DMS53 (cell line): ENCODE measurements at places on chromosomes 3 and 15.

GRCh38 chr3:52345521-52346109 lies 29.5 kb downstream of the DNAH1 start:
- DNase-seq: no peak

- no peak for DNase-seq
Observed at GRCh38 chr3:39250116-39250747, 29.6 kb downstream of the CX3CR1 start.

DNA sequence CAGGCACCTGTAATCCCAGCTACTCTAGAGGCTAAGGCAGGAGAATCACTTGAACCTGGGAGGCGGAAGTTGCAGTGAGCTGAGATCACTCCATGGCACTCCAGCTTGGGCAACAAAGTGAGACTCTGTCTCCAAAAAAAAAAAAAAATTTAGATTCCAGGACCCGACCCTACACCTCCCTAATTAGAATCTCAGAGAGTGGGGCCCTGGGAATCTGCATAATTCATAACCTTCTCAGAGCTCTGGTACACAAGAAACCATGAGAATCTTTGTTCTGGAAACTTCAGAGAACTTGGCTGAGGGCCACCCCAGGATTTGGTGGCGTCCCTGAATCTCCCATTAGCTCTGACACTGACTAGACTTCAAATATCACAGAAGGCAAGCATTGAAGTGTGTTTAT lies 31.5 kb downstream of the B3GNT5 start:
- DNase-seq: no peak

DNA sequence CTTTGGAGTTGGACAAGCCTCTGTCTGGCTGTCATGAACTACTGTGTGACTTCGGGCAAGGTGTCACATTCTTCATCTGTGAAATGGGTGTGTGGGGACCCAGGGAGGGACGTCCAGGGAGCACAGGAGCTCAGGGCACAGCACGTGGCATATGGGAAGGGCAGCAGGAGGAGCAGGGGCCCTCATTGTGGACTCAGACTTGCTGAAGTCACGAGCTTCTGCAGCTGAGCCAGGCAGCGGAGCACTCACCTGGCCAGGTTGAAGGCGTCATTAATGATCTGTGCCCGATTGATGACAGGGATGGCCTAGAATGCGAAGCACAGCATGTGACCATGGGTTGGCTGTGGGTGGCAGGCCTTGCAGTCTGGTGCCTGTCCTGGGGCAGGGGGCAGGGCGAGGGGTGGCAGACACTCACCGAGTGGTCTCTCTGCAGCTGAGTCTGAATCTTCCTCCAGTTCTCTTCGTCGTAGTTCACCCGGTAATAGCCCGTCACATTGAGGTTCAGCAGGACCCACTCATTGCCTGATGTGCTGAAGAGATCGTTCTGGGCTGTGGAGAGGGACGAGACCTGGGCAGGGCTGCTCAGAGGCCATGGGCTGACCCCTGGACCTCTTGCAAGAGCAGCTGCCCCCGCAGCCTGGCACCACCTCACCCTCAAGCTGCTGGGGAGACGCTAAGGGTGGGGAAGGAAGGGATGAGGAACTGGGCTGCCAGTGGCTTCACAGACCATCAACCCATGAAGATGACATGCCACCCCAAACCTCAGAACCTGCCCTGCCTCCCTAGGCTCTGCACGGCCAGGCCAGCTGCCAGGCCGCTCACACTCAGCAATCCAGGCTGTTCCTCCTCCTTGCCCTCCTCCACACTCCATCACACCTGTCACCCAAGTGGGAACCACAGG lies 15.4 kb downstream of the ANPEP start:
- no peak for DNase-seq

DNA sequence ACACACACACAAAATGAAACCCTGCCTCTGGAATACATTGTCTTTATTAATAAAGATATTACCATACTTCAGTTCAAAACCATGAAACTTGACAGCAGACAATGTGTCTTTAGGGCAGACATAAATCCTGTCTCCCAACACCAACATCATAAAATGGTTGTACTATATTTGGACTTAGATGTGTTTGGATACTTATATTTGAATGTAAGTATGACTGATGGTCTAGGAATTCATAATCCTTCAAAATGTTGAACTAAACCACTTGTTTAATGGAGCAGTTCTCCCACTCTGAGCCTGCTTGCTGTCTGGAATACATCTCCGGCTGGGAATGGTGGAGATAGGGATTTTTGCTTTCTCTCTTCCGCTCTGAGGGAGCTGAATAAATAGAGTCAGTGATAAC lies 10.6 kb downstream of the FBN1 start:
- DNase-seq: no peak

- no peak for DNase-seq
Observed at GRCh38 chr3:14422016-14422963, 19.9 kb downstream of the SLC6A6 start.

GRCh38 chr3:53193466-53194209 lies 32.6 kb downstream of the PRKCD start:
- no peak for DNase-seq

DNA sequence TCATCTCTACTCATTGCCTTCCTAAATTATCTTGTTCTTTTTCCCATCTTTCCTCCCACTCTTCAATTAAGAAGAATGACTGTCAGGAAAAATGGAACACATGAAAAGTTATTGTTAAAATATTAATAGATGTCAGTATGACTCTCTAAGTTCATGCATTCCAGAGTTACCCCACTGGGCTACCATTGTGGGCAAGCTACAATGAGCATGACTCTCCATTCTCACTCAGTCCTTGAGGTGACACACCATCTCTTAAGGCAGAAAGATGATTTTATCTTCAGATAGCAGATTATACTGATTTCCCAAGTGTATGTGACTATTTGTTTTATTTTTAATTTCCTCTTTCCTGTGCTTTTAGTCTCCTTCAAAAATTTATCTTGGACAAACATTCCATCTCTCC lies 144.3 kb downstream of the ALCAM start:
- DNase-seq: no peak

DNA sequence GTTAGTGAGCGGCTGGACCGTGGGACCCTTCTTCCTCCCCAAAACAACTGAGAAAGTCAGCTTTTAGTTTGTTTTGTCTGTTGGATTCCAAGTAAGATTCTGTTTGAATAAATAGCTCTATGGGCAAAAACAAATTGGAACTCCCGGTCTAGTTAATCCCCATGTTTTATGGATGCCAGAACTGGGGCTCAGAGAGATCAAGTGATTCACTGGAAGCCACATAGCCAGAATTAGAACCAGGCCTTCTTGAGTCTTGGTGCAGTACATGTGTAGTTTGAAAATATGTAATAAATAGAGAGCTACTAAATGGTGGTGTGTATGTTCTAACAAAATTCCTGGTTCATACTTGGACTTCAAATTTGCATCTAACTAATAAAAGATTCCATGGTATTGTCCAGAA lies 29.3 kb upstream of the POLR2M start:
- no peak for DNase-seq

DNA sequence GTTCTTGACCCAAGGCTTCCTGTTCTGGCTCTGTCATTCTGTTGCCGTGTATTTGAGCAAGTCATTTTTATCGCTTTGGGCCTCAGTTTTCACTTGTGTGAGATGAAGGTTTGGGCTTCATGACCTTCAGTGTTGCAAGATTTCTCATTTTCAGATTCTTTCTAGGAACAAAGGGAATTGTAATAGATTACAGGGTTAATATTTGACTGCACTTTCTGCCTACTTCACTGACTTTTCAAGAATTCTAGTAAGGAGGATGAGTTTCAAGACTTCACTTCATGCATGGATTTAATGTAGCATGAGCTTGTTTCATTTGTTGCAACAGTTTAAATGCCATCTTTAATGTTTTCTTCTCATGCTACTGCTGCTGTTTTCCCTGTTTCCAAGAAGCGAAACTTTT lies 226.5 kb downstream of the NLGN1 start:
- no peak for DNase-seq

DNA sequence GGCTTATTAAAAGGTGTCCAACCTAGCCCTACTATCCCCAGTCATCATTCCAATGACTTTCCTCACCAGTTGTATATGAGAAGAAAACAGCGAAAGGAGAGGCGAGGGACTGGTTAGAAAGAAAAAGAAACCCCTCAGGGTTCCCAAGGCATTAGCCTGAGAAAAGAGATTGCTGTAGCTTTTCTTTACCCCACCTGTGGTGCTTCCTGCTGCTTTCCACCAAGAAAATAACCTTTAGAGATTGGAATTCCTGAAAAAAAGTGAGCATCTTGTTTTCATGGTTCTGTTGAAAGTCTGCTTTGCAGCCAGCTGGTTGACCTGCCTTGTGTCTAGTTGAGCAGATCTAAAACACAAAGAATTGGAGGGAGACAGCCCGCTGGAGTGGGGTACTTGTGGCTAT lies 196.4 kb downstream of the CADPS start:
- DNase-seq: no peak

DNA sequence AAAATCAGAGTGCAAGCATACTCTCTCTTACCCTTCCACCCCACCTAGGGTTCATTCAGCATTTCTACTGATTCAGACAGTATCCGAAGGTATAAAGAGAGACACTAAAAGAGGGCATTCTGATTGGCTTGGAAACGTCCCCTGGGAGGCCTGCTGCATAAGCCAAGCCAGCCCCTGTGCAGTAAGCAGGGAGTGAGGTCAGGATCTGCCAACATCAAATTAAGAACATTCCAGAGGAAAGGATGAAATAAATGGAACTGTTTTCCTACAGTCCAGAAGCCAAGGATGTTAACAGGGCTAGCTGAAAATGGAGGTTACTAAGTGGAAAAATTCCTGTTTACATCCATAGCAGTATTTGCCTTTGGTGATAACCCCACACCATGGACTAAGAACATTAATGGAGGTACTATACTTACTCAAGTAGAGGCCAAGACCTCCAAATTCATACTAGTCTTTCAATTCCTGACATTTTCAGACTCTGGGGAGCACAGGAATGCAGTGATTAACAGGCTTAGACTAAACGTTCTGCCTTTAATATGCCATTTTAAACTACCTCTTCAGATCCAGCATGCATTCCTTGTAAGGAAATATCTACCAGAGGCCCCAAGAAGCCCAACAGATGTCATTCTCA lies 34.5 kb downstream of the NPTN start:
- DNase-seq: no peak

GRCh38 chr3:9749296-9749644 lies 482 bp upstream of the OGG1 start:
- peak; percentile 57 for DNase-seq

- no peak for DNase-seq
Observed at GRCh38 chr3:194861375-194861774, 175.7 kb downstream of the FAM43A start.

DNA sequence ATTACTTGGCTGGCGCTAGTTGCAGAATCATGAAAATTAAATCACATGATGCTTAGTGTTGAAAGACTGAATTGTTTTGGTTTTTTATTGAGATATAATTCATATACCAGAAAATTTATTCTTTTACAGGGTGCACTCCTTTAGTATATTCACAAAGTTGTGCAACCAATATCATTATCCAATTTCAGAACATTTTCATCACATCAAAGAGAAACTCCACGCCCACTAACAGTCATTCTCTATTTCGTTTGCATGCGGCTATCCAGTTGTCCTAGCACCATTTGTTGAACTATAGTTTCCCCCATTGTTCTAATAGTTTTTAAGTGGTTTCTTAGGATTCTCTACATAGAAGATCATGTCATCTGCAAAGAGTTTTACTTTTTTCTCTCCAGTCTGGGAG lies 3.7 kb downstream of the EHD4 start:
- no peak for DNase-seq

DNA sequence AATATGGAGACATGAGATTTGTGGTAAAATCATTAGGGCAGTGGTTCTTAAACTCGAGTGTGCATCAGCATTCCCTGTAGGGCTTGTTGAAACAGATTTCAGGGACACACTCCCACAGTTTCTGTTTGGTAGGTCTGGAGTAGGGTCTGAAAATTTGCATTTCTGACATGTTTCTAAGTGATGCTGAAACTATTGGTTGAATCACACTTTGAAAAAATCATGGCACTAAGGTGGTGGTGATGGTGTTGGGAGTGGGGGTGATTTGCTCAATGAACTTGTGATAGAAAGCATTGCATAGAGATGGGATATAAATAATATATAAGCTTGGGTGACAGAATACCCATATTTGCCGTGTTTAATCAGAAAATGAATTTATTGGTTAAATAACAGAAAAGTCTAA lies 11.3 kb downstream of the MITF start:
- no peak for DNase-seq

- DNase-seq: peak; percentile 40
Observed at GRCh38 chr3:129277829-129278271, 820 bp upstream of the HMCES start.

DNA sequence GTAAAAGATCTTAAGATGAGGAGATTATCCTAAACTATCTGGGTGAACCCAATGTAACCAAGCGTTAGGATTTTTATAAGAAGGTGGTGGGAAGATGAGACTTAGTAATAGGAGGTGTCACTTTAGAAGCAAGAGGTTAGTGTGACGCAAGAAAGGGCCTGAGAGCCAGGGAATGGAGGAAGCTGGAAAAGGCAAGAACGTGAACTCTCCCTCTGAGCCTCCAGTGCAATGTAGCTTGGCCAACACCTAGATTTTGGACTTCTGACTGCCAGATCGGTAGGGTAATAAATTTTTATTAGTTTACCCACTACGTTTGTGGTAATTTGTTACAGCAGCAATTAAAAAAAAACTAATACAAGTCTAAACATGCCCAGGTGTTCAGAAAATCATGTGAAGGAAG lies 20.8 kb upstream of the CNTN6 start:
- no peak for DNase-seq

DNA sequence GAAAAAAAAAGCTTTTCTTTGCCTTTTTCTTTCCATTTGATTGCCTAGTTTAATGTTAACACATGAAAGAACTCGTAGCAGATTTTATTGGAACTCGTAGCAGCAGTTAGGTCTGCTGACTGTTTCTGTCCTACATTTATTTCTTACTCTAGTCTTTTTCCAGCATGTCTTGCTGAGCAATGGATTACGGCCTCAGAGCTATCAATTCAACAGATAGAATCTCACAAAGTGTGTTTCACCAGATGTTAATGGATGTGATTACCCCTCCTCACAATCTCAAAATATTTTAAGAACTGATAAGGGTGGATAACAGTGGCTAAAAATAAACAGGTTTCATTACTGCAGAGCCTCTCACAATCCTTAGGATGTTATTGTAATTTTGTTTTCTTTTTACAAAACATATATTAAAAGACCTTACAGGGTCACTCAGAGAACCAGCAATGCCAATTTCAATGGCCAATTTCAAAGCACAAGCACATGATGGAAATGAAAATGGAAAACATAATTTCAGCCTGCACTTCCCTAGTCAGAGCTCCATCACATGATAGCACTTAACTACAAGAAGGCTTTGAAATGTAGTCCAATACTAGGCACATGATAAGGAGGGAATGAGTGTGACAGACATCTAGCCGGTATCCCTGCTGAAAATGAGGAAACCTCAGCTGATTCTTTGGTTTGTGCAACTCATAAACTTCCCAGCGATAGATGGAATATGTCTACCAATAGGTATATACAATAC lies 838.1 kb upstream of the SEMA6D start:
- no peak for DNase-seq
